Hematopoietic multipotent progenitor cell treated with erythropoietin and hydrocortisone succinate and interleukin-3 and kit ligand, for 15 days (in vitro differentiated cells): ENCODE measurements at places on chromosomes 12 and 14.

GRCh38 chr12:47276621-47277309 is 197.0 kb upstream of the AMIGO2 start:
- DNase-seq: peak; percentile 67

GRCh38 chr14:105866841-105867321 is 340.5 kb downstream of the TMEM121 start:
- no peak for DNase-seq

- DNase-seq: no peak
Measured at GRCh38 chr12:83092606-83093005, 405.9 kb downstream of the TMTC2 start.

GRCh38 chr14:64114796-64115195 is 179.4 kb downstream of the ESR2 start:
- DNase-seq: no peak

DNA sequence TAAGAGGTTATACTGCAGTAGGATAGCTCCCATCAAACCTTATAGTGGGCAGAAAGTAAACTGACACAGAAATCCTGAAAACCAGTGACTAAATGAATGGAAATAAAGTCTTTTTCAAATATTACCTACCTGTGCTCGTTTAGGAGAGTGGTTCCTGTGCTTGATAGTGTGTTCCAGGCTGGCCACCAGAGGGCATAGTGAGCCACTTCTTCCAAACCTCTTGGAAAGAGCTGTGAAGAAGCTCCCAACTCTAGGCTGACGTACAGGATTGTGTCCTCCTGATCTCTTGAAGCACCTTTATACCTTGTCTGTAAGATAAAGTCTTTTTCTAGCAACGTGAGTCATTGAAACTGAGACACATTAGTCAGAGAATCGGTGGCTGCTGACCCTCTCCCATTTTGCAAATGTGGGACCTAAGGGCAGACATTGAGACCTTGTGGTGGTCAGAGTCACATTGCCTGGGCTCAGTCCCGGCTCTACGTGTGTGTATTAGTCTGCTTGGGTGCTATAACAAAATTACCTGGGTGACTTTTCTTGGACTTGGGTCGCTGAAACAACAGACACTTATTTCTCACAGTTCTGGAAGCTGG is 17.6 kb downstream of the TDP1 start:
- peak; percentile 61 for DNase-seq
